ENCODE measurements at places on chromosomes 13 and 19.

GRCh38 chr13:79695754-79696153, 214.8 kb downstream of the NDFIP2 start:
- no peak for DNase-seq

GRCh38 chr13:60282186-60282585, 114.8 kb upstream of the TDRD3 start:
- no peak for DNase-seq

DNA sequence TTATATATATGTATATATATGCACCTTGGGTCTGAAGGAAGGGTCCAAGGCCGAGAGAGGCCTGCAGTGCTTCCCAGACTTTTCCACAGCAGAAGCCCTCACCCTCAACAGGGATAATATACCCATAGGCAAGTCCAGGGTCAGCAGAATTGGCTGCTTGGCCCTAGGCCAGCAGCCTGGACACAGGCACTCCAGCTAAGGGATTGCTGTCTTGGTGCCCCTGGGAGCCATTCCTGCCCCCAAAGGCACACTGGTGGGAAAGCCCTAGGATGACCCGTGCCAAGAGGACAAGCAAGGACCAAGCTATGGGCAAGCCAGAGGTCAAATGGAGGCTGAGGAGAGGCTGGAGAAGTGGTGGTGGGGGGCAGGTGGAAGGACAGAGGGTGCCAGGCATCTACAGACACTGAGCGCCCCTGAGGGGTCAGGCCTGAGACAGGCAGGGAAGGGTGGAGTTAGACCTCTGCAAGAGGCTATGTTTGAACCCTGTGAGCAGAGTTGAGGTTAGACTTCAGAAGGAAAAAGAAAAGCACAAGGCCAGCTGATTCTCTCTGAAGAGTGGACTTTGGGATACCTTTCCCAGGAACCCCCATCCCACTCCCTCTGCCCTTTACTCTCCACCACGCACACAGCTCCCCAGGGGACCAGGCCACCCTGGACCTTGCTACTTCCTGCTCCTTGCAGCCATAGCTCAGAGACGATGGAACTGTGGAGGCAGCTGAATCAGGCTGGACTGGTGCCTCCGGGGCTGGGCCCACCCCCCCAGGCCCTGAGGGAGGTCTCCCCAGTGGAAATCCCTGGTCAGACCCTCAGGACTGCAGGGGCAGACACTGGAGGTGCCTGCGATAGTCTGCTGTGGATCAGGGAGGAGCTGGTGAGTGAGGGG, at the start of gene ERICH4:
ERICH4 (plus strand) TSS at position 684 of the 883 bp plus-strand sequence; CDS start at position 698, 14 bp downstream.
- no peak for DNase-seq

GRCh38 chr19:41114132-41114531, at the start of gene CYP2F1:
CYP2F1 (plus strand) TSS chr19:41114432; CDS start chr19:41116189, 1,757 bp downstream.
- no peak for DNase-seq

DNA sequence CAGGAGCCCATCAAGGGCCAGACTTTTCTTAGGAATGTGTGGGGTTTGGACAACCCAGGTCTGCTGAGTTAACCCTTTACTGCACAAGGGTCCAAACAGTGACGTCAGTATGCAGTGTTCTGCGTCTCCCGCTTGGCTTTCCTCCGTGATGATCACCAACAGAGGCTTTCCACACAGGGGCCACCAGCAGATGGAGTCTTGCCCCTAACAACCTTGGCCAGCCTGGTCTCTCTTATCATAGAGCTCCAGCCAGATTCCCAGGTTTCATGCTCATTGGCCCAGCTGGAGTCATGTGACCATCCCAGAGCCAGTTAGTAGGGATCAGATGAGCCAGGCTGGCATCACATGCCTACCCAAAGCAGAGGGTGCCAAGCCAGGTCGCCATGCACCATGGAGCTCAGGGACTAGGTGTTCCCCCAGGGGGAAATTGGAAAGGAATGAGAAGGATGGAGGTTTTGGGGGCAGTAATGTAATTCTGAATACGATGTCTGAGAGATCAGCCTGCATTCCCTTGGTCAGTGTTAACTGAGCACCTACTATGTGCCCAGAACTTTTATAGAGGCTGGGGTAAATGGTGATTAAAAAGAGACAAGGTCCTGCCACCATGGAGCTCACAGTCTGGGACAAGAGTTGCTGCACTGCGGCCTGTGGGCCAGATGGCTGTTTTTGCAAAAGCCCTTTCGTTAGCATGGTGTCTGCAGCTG, 61.2 kb downstream of the MYH14 start:
- DNase-seq: no peak
